OCI-LY7 (cell line): ENCODE measurements at places on chromosomes 6 and 20.
A peak's percentile ranks its signal among the peaks of the same experiment; 100 is the strongest.

GRCh38 chr20:49270736-49271135, 7.1 kb downstream of the ZNFX1 start:
- no peak for DNase-seq

- peak; percentile 58 for DNase-seq
Measured at GRCh38 chr6:24431045-24431451, 28.3 kb downstream of the MRS2 start.

- DNase-seq = no peak
Measured at GRCh38 chr6:4568138-4568537, 208.1 kb upstream of the CDYL start.

GRCh38 chr20:45077559-45077958, 23.4 kb downstream of the KCNS1 start:
- DNase-seq = no peak

GRCh38 chr6:10431423-10432164, 16.7 kb upstream of the TFAP2A start:
- no peak for DNase-seq

- peak; percentile 52 for DNase-seq
Measured at GRCh38 chr6:159761129-159761872, 544 bp upstream of the ACAT2 start.

- no peak for DNase-seq
Measured at GRCh38 chr20:38023181-38024001, 9.9 kb downstream of the TTI1 start.

DNA sequence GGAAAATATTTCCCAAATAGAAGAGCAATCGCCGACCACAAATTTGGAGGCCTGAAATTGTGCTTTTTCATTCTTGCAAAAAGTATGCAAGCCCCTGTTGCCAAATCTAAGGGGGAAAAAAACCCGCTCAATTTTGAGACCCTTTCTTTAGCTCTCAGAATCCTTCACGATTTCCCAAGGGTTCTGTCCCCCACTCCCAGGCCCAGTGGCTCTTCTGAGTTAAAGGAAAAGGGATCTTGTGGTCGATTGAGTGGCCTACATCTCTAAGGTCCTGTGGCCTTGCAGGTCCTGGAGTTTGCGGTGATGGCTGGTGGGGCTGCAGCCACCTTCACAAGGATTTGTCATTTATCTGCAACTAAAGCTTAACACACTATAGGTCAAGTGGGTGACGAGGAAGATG, 1.8 kb downstream of the PAX1 start:
- no peak for DNase-seq

GRCh38 chr6:16129623-16130401, 926 bp downstream of the MYLIP start:
- peak; percentile 49 for DNase-seq

GRCh38 chr6:139549561-139550070, 175.2 kb upstream of the CITED2 start:
- no peak for DNase-seq

DNA sequence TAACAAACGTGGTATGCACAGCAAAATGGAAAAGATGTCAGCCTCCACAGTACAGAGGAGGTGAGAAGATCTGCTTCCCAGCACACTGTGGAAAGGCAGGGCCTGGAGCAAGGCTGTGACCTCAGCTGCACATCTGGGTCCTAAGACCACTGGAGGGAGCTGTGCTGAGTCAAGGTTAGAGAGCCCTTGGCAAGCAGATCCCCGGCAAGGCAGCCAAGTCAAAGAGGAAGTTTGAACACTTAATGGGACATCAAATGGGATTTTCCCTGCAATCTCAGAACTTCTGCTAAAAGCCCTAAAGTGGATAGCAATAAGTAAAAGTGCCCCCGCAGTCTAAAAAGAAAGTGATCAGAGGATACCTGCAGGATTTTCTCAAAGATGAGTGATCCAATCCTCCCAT, 39.5 kb downstream of the UNC5CL start:
- peak; percentile 55 for DNase-seq
